ENCODE measurements at places on chromosomes 11 and 22. TPM values are rescaled to one million over a fixed set of nuclear protein-coding genes. Genes with fewer than 3 reads are reported as not detected.

DNA sequence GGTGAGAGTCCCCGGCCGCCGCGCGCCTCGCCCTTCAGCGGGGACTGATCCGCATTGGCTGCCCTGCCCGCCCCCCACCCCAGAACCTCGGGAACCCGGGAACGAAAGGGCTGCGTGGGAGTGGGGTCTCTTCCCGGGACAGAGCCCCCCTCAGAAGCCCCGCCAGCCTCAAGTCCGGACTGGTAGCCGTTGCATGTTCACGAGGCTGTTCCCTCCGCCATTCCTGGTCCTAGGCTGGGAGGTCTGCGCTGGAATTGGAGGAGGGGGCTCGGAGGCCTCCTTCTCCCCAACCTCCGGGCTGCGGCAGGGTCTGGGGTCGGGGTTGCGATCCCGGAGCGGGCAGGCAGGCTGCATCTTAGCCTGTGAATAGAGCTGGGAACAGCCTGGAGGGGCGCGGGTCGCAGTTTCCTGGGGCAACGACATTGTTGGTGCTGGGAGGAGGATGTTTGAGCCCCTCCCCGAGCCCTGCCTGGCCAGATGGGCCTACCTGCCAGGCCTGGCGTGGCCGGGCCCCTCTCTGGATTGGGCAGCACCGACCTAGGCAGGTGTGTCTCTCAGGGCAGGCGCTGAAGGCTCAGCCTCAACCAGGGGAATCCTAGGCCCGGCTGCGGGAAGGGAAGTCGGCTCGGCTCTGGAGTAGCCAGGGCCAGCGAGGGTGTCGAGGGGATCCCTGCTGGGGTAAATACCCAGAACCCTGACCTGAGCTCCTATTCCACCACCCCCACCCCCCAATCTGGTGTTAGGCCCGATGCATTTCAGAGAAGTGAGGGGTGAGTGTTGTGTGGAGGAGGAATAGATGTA lies 670 bp downstream of the MAPK8IP1 start:
- no peak for DNase-seq

MIEF1 gene
- total RNA-seq = 27.7 TPM

CDON gene
- total RNA-seq = 18.5 TPM

ABCC8 gene
- total RNA-seq = 4.9 TPM

- no peak for DNase-seq
Measured at GRCh38 chr22:44330188-44330743, 17.5 kb upstream of the SHISAL1 start.

- no peak for DNase-seq
Measured at GRCh38 chr11:116505298-116506262, 267.2 kb downstream of the BUD13 start.

SYT7 gene
- total RNA-seq = 3.8 TPM

GRCh38 chr11:124195189-124195734 lies 12.1 kb downstream of the OR10D3 start:
- DNase-seq = no peak

GRCh38 chr11:42114927-42115326 lies 655.5 kb upstream of the LRRC4C start:
- DNase-seq = no peak

- DNase-seq = no peak
Measured at GRCh38 chr11:95277868-95278267, 46.9 kb upstream of the SESN3 start.
